ENCODE measurements at places on chromosomes 12 and 14.

- no peak for DNase-seq
Observed at GRCh38 chr14:83887866-83888265, 1642.1 kb upstream of the FLRT2 start.

GRCh38 chr14:92850492-92850891 lies 56.4 kb downstream of the GOLGA5 start:
- peak; percentile 96 for DNase-seq

- DNase-seq, result no peak
Observed at GRCh38 chr12:70486588-70486987, 120.5 kb downstream of the KCNMB4 start.

- no peak for DNase-seq
Observed at GRCh38 chr14:59510966-59511365, 26.6 kb downstream of the JKAMP start.

- DNase-seq, result no peak
Observed at GRCh38 chr14:92532490-92533163, 19.0 kb downstream of the RIN3 start.

- no peak for DNase-seq
Observed at GRCh38 chr12:100845095-100845494, 50.5 kb downstream of the ANO4 start.

DNA sequence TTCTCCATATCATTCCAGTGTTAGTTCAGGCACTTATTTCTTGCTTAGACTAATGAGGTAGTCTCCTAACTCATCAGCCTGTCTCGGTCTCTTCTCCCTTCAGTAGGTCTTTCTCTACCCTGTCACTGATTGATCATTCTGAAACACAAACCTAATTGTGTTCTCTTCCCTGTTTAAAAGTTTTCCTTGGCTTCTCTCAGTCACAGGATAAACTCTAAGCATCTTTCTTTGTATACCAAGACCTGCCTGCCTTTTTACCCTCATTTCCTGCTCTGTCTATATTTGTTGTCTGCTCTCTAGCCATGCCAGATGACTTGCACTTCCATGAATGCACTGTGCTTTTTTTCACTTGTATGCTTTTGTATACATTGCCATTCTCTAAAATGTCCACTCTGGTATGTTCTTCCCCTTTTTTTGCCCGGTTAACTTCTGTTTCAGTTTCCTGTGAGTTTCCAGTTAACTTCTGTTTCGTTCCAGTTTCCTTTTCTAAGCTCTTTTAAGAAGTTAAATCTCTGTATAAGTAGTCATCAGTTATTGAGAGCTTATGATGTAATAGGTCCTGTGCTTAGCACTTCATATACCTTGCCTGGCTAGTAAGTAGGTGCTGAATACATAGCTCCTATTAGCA lies 12.8 kb downstream of the DIP2B start:
- no peak for DNase-seq

- DNase-seq, result no peak
Observed at GRCh38 chr12:76551482-76551888, 8.1 kb downstream of the OSBPL8 start.

GRCh38 chr12:124188084-124188483 lies 106.8 kb upstream of the RFLNA start:
- DNase-seq, result no peak

- DNase-seq, result no peak
Observed at GRCh38 chr12:98894412-98895085, 249.5 kb downstream of the APAF1 start.

- peak; percentile 70 for DNase-seq
Observed at GRCh38 chr12:12983420-12984035, 16.5 kb downstream of the HEBP1 start.

- peak; percentile 43 for DNase-seq
Observed at GRCh38 chr12:65511134-65511834, 232.8 kb downstream of the MSRB3 start.

GRCh38 chr14:43764433-43764832 lies 742.6 kb downstream of the FSCB start:
- DNase-seq, result no peak
